ENCODE measurements at places on chromosomes 12 and 14. TPM values are rescaled to one million over a fixed set of nuclear protein-coding genes. Genes with fewer than 3 reads are reported as not detected.

The B4GALNT1 gene
- 7.8 TPM for total RNA-seq

The PRR4 gene
- total RNA-seq = not detected

The SLC17A8 gene
- not detected for total RNA-seq

The RHOJ gene
- 1.6 TPM for total RNA-seq

The DHRS2 gene
- not detected for total RNA-seq

The NEMF gene
- 31.9 TPM for total RNA-seq

The C12orf54 gene
- total RNA-seq = not detected

The CLEC9A gene
- not detected for total RNA-seq

The NRIP2 gene
- total RNA-seq = not detected

The BIN2 gene
- not detected for total RNA-seq

DNA sequence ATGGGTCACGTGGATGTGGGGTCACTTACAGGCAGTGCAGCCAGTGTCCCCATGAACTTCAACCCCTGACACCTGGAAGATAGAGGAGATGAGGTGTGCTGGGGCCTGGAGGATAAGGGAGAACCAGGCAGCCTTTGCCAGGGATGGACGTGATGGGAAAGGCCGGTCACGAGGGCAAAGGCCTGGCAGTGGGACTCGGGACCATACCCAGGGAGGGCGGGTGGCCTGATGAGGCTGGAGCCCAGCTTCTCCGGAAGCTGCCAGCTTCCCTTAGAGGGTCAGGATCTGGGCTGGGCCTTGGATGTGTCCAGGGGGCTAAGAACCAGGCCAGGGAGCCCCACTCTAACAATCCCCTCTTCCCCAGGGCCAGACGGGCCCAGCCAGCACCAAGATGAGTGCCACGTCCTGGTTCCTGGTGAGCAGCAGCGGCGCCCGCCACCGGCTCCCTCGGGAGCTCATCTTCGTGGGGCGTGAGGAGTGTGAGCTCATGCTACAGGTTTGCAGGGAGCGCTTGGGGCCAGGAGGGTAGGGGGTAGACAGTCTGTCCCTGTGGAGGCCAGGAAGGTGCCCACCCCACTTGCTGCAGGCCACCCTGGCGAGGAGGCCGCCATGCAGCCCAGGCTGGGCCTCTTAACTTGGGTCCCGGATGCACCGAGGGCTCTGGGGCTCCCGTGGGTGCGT lies 3.1 kb downstream of the CEP170B start:
- DNase-seq = no peak

DNA sequence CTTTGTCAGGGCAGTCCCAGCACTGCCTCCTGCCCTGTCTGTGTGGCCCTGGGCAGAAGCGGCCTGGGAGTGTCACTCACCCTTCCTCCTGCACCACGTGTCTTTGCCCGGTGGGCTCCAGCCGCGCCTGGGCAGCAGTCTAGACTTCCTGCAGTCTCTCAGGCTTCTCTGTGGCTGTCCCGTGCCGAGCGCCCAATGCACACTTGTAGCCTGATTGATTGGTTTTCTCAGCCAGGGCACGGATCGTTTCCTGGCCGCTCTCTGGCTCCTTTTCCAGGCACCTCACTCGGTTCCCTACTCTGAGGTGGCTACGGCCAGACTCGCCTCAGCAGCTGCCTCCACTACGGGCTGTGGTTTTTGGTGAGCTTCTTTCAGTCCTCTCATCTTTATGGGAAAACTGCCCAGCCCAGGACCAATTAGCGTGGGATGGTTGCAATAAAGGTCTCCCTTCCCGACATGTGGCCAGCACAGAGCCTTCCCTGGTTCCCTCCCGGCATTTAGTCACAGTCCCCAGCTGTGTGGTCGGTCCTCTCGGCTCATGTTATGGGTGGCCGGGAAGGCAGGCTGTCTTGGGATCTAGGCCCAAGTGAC lies 133.1 kb downstream of the CACNA1C start:
- DNase-seq = no peak

GRCh38 chr12:6367065-6367968 lies 8.0 kb downstream of the SCNN1A start:
- DNase-seq = no peak

GRCh38 chr14:72883961-72884360 lies 9.9 kb downstream of the DPF3 start:
- peak; percentile 28 for DNase-seq

DNA sequence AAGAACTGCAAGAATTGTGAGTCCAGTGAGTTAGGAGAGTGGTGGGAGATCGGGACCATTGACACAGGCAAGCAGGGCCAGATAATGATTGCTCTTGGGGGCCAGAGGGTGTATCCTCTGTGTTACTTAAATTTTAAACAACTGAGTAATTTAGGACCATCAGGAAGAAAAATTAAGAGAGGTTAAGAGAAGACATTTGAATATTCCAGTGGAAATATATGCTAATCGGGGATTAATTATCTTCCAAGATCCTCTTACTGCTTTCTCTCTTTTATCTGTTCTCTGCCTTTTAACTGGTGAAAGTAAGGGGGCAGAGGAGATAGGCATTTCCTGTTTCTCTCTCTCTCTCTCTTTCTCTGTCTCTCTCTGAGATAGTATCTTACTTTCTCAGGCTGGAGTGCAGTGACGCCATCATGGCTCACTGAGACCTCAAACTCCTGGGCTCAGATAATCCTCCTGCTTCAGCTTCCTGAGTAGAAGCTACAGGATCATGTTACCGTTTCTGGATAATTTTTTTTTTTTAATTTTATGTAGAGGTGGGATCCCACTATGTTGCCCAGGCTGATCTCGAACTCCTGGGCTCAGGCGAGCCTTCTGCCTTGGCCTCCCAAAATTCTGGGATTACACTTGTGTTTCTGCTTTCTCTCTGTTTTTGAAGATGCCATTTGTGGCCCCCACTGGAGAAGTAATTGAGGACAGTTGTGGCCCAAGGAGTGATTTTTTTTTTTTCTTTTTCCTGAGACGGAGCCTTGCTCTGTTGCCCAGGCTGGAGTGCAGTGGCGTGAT lies 85.1 kb downstream of the DIP2B start:
- DNase-seq = peak; percentile 91

GRCh38 chr12:77553976-77554619 lies 276.6 kb upstream of the NAV3 start:
- DNase-seq = no peak

- no peak for DNase-seq
Measured at GRCh38 chr14:67577909-67578749, 21.9 kb downstream of the PIGH start.

DNA sequence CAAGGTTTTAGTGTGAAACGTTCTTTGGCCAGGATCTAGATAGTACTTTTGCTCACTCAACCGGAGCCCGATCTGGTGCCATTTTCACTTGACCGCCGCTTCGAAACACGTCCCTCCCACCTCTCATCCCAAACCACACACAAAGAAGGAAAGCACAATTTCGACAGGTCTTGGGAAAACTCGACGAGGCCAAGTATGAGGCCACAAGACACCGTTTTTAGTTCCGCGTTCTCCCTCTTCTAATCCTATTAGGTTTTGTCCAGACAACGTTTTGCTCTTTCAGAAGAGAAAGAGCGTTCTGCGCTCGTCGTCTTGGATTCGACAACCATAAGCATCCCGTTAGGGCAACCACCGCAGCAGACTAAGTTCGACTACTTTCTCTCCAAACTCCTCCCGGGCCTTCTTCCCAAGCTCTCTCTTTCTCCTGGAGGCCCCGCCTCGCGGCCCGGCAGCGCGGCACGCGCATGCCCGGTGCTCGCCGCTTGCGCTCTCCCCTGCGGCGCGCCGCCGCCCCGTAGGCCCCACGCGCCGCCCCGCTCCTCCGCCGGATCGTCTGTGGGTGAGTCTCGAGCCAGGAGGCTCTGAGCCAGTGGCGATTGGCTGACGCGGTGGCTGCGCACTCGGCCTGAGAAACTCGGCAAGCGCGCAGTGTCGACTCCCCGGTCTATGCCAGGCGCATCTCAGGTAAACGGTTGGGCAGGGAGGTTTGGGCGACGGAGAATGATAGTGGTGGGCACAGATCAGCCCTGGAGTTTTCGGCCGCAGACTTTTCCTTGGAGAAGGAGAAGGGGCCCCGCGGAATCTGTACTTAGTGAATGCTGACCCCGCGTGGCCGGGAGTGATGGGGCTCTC lies at the start of gene MIPOL1:
Gene MIPOL1, plus strand, starts transcription at position 517 of the 852 bp plus-strand sequence. CDS start 49,952 bp downstream, outside the sequence.
- DNase-seq = peak; percentile 95

DNA sequence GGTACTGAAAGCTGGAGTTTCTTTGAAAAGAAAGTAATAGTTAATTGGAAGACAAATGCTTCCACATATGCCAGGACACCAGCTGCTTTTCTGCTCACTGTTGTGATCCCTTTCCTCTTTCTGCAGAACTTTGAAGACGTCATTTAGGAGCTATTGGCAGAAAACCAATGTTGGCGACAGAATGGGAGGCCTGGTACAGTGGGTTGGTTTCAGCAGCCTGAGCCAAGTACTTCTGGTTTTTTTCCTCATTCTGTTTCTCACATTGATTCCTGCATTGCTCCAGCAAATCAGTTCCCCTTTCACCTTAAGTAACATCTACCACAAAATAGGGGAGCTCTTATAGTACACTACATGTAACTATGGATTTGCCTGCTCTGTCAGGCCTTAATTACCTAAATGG lies 96.9 kb downstream of the FIGNL2 start:
- no peak for DNase-seq

GRCh38 chr14:60327447-60328331 lies 78.7 kb downstream of the PPM1A start:
- peak; percentile 44 for DNase-seq

DNA sequence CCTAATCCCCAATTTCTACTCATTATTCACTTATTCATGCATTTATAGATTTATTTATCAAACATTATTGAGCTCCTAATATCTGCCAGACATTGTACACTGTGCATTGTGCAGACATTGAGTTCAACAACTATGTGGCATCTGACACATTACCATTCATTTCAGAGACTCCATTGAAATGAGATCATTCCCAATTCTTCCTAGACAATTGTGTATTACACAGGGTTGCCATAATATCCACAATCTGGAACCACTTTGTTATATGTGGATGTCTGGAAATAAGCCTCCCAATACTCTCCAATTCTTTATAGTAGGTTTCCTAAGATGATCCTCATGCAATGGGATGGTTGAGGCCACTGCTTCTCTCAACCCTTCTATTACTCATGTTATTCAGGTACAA lies 165.0 kb downstream of the OTOGL start:
- DNase-seq = peak; percentile 45

- DNase-seq = no peak
Measured at GRCh38 chr14:60294411-60295069, 45.5 kb downstream of the PPM1A start.

DNA sequence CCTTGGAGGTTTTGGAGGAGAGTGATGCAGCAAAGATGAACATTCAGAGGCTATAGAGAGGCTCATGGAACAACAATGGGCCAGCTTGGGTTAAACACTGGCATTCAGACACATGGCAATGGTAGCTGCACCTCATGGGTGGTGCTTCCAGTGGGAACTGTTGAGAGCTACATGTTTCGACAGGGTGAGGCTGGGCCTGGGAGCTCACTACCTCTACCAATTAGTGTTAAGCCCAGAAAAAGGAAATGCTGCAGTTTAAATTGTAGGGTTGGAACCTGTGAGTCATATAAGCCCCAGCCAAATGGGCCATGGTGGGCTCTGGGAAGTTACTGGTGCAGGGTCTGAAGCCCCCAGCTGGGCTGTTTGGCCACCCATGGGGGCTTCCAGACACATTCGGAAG lies 279.7 kb downstream of the ZFP36L1 start:
- no peak for DNase-seq

DNA sequence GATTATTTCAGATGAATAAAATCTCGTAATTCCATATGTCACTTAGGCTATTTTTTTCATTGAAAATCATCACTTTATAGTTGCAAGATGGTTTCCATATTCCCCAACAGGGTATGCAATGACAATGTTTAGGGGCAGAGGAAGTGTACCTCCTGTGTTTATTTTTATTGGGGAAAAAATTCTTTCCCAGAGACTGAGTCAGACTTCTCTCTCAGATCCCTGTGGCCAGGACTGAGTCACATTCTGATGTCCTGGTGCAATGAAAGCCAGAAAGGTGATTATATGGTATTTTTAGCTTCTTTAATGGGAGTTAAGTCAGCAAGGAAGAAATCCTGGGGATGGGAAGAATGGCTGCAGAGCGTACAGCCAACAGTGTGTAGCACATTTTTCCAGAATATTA lies 196.9 kb upstream of the ALG10 start:
- no peak for DNase-seq

DNA sequence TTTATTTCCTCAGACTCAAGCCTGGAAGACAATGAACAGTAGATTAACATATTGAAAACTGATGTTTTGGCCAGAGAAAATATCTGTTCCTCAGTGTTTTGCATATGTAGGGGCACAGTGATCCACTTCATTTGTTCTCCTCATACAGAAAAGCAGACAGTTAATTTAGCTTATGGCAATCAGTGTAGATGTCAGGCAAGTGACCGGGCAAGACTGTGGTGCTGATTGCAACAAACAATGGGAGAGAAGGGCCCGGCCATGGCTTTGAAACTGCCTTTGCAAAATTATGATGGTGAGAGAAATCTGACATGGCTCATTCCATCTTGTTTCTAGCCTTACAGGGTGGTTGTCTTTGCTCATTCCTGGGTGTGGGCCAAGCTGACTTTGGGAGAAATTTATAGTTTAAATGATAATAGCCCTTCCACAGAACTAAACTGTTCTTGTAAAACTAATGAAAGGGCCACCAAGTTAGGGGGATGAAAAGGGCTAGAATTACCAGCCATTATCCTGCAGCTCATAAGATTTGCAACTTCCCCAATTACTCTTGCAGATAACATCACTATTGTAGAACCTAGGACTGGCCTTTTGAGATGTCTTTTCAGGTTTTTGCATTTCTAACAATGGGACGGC lies 220.3 kb downstream of the KTN1 start:
- no peak for DNase-seq

DNA sequence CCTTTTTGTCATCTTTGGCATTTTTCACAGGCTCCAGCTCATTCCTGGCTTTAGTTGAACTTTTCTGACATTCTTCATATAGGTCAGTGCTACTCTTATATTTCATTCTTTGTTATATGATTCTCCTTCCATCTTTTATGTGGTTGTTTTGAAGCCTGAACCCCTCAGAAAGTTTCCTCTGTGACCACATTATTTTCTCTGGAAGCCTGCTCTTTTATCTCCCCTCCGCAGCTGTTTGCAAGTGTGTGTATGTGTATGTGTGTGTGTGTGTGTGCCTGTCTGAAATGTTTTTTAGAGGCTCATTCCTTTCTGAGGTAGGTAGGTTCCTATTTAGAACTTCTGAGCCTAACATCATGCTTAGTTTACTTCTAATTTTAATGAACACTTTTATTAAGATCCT lies 47.6 kb downstream of the ANO4 start:
- no peak for DNase-seq

GRCh38 chr12:105580821-105581352 lies 250.4 kb downstream of the C12orf75 start:
- DNase-seq = no peak

- no peak for DNase-seq
Measured at GRCh38 chr12:63090716-63091115, 60.3 kb downstream of the AVPR1A start.

DNA sequence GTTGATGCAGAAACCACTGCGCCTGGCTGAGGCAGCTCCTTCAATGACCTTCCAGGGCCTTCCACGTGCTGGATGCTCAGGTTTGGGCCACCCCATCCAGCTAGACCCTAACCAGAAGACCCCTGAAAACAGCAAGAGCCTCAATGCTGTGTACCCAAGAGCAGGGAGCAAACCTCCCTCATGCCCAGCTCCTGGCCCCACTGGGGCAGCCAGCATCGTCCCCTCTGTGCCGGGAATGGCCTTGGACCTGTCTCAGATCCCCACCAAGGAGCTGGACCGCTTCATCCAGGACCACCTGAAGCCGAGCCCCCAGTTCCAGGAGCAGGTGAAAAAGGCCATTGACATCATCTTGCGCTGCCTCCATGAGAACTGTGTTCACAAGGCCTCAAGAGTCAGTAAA lies 10.5 kb downstream of the OAS3 start:
- DNase-seq = no peak

Data from GM23248 (cell line).